Glomerular endothelial cell (primary cell): ENCODE measurements at places on chromosomes 3 and 15.

GRCh38 chr3:9340472-9340902, 22.4 kb upstream of the THUMPD3 start:
- DNase-seq: no peak

- no peak for DNase-seq
Observed at GRCh38 chr15:44101944-44102343, 93.1 kb downstream of the FRMD5 start.

GRCh38 chr15:25439369-25439836, 579 bp upstream of the UBE3A start:
- no peak for DNase-seq

- DNase-seq: peak; percentile 78
Observed at GRCh38 chr3:184472723-184473428, 88.7 kb upstream of the EPHB3 start.

DNA sequence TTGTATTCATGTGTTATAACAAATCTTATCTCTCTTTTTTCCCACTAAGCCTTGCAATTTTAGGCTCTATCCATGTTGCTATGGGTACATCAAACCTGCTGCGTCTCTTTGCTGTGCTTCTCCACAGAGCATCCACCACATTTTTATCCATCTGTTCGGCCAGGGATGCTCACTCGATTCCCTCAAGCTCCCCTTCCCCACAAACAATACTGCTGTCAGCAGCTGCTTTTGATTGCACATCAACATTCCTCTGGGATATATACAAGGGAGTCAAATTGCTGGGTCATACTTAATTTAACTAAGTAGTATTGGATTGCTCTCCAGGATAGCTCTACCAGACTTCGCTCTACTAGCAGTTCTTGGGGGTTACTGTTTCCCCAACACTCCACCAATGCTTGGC, 36.8 kb downstream of the TMEM108 start:
- no peak for DNase-seq

GRCh38 chr15:66097151-66098021, 156.2 kb downstream of the MEGF11 start:
- DNase-seq: no peak

DNA sequence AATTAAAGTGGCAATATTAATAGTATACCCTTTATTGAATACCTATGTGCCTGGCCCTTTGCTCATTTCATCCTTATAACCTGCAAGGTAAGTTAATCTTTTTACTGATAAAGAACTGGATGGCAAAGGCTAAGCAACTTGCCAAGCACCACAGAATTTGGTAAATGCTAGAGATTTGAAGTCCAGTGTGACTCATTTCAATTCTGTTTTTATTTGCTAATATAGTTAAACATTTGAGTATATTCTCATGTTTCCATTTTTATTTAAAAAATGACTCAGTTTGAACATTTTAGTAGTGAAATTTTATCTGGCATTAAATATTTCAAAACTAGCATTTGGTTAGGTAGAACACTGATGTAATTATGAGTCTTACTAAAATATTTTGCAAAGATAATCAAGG, 11.3 kb downstream of the PFN2 start:
- no peak for DNase-seq

DNA sequence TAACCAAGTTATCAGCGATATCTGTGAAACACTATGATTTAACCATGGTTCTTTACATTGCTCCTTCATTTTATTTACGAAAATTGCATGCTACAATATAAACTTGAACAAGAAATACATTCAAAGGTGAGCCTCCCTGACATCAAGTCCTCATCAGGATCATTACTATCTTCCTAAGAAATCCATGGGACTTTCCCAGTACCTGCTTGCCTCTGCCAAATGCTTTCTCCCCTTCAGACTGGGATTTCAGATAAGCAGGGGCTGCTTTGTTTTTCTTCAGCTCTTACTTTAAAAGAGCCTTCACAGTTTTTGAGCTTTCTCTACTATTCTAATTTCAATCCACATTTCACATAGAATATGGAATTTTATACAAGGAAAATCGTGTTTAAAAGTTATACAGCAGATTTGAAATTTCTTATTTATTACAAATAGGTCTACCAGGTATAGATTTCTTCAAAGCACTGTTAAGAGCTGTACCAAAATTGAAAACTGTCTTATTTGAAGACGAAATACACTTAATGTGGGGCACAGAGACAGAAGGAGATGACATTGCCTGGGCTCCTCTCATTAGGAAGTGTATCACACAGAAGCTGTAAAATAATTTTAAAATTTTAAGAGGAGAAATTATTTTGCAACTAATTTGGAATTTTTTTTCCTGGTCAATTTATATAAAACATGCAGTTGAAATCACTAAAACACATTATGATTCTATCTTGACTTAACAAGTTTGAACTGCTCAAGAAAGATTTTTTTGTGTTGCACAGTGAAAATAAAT, 615.0 kb upstream of the AGTR1 start:
- DNase-seq: no peak

DNA sequence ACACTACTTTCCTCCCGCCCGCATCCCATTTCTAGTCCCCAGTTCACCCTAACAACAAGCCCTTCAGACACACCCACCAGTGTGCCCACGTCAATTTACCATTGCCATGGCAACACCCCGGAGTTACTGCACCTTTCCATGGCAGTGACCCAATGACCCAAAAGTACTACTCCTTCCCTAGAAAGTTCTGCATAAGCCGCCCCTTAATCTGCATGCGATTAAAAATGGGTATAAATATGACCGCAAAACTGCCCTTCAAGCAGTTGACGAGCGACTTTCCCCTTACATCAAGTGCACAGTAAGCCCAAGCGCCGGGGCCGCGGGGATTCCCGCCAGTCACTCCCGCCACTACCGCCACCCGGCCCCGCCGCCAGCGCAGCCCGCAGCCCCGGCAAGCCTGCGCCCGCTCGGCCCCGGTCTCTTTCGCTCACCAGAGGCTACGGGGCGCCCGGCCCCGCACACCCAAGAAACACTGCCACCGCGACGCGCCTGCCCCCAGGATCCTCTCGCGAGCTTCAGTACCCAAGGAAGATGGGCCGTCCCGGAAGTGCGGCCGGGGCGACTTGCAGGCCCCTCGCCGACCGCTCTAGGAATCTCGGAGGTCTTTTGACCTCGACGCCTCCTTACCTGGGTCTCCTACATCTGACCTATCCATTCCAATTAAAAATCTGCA, 27.2 kb upstream of the ZNF502 start:
- peak; percentile 18 for DNase-seq

- no peak for DNase-seq
Observed at GRCh38 chr3:111688190-111688800, 93.1 kb upstream of the ZBED2 start.
